ENCODE measurements at places on chromosomes 13 and 19.
A peak's percentile ranks its signal among the peaks of the same experiment; 100 is the strongest.

- no peaks in the 10 kb centered on the region for H3K36me3 ChIP-seq
Measured at GRCh38 chr19:49666120-49666444, 349 bp downstream of the BCL2L12 start.

- H3K36me3 ChIP-seq: no peaks in the 10 kb centered on the region
- peaks cover 24% of the 10 kb centered on the region for H3K4me1 ChIP-seq
- peak; percentile 47 for DNase-seq
Measured at GRCh38 chr19:558770-559439, 13.5 kb upstream of the BSG start.

- H3K27me3 ChIP-seq: peaks cover 10% of the 10 kb centered on the region
- no peak overlapping the region for H3K4me3 ChIP-seq
- H3K27ac ChIP-seq: no peak overlapping the region
- no peaks in the 10 kb centered on the region for H3K4me1 ChIP-seq
- no peaks in the 10 kb centered on the region for H3K36me3 ChIP-seq
Measured at GRCh38 chr19:15072930-15073647, 8.9 kb upstream of the OR1I1 start.

GRCh38 chr13:67123165-67123564, 107.0 kb downstream of the PCDH9 start:
- H3K4me1 ChIP-seq: no peaks in the 10 kb centered on the region
- DNase-seq: no peak
- H3K36me3 ChIP-seq: no peaks in the 10 kb centered on the region
- no peak overlapping the region for H3K4me3 ChIP-seq
- no peaks in the 10 kb centered on the region for H3K27me3 ChIP-seq
- H3K27ac ChIP-seq: no peak overlapping the region

DNA sequence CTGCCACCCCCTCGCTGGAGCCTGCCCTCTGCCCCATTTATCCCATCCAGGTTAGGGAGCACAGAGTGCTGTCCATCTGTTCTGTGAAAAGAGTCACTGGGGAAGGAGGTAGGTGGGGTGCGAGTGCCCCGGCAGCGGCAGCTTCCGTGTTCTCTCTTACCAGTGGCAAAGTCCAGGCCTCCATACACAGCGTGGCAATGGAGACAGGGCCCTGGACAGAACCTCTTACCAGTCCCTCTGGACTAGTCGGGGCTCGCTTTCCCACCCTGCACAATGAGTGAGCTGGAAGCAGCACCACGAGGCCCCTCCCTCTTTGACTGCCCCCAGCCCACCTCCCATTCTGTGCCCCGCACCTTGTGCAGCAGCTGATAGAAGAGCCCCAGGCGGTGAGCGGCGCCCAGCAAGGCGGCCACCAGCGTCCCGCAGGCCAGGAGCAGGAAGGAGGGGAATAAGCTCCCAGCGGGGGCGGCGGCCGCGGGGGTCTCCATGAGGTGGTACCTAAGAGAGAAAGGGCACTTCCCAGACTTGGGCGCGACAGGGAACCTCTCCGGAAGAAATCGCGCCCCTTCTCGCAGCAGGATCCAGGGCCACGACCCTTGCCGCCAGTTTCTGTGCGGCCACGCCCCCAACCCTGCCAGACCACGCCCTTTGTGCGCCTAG, 17.5 kb downstream of the SYDE1 start:
- H3K36me3 ChIP-seq: no peaks in the 10 kb centered on the region
- peaks cover 21% of the 10 kb centered on the region for H3K4me1 ChIP-seq
- DNase-seq: peak; percentile 76
- H3K27ac ChIP-seq: peak overlapping the region; percentile 93
- no peaks in the 10 kb centered on the region for H3K27me3 ChIP-seq
- H3K4me3 ChIP-seq: peak overlapping the region; percentile 68

DNA sequence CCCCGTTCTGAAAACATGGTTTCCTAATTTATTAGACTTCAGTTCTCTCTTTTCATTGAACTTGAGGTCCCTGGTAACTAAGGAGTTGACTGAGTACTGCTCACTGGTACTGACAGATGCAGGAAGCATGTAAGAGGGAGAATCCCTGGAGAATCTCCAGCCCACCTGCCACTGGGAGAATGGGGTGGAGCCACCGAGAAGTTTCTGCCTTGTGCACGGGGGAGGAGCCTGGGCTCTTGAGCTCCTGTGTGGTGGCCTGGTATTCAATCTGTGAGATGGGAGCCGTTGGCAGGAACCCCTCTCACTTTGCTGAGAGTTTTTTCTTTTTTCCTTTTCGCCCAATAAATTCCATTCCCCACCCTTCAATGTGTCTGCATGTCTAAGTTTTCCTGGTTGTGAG, 13.2 kb upstream of the AKAP11 start:
- H3K4me3 ChIP-seq: no peak overlapping the region
- no peaks in the 10 kb centered on the region for H3K4me1 ChIP-seq
- no peak for DNase-seq
- H3K36me3 ChIP-seq: no peaks in the 10 kb centered on the region
- H3K27me3 ChIP-seq: no peaks in the 10 kb centered on the region

- no peaks in the 10 kb centered on the region for H3K27me3 ChIP-seq
- peak overlapping the region; percentile 11 for H3K4me3 ChIP-seq
- H3K27ac ChIP-seq: peak overlapping the region; percentile 65
- no peaks in the 10 kb centered on the region for H3K36me3 ChIP-seq
- peaks cover 25% of the 10 kb centered on the region for H3K4me1 ChIP-seq
- no peak for DNase-seq
Measured at GRCh38 chr19:49128545-49129237, 9.3 kb downstream of the PPFIA3 start.

DNA sequence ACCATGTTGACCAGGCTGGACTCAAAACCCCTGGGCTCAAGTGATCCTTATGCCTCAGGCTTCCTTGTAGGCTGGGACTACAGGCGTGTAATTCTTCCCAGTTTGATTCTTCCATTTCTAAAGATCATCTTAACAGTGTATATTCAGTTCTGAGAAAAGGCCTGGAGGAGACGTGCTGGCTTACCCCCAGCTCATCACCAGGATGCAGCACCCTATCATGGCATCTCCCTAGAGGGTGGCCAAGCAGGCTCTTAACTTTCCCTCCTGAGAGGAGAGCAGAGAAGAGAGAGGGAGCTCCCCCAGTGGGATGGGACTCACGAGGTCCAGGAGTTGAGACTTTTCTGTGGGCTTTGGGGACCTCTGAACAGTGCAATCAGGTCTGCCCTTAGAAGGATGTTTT, 2.1 kb upstream of the TUBA3C start:
- no peak overlapping the region for H3K4me3 ChIP-seq
- H3K4me1 ChIP-seq: no peaks in the 10 kb centered on the region
- no peaks in the 10 kb centered on the region for H3K27me3 ChIP-seq
- H3K27ac ChIP-seq: no peak overlapping the region
- DNase-seq: no peak

- peaks cover 59% of the 10 kb centered on the region for H3K4me1 ChIP-seq
- DNase-seq: peak; percentile 50
- H3K4me3 ChIP-seq: peak overlapping the region; percentile 83
- H3K27ac ChIP-seq: peak overlapping the region; percentile 88
Measured at GRCh38 chr19:3095441-3096191, 1.5 kb downstream of the GNA11 start.

GRCh38 chr19:10654610-10655456, 687 bp downstream of the ILF3 start:
- peak; percentile 52 for DNase-seq
- H3K27me3 ChIP-seq: no peaks in the 10 kb centered on the region
- peak overlapping the region; percentile 98 for H3K4me3 ChIP-seq
- H3K36me3 ChIP-seq: no peaks in the 10 kb centered on the region

GRCh38 chr19:17292301-17293074, 10.7 kb downstream of the ABHD8 start:
- peak; percentile 85 for DNase-seq
- peak overlapping the region; percentile 44 for H3K4me3 ChIP-seq
- no peaks in the 10 kb centered on the region for H3K27me3 ChIP-seq
- peak overlapping the region; percentile 62 for H3K27ac ChIP-seq

GRCh38 chr13:23847497-23847896, 41.7 kb downstream of the MIPEP start:
- no peak overlapping the region for H3K27ac ChIP-seq
- no peaks in the 10 kb centered on the region for H3K36me3 ChIP-seq
- no peak for DNase-seq
- no peaks in the 10 kb centered on the region for H3K27me3 ChIP-seq

GRCh38 chr19:18294467-18294864, 13.0 kb upstream of the JUND start:
- no peaks in the 10 kb centered on the region for H3K27me3 ChIP-seq
- peaks cover 27% of the 10 kb centered on the region for H3K4me1 ChIP-seq
- no peaks in the 10 kb centered on the region for H3K36me3 ChIP-seq
- peak; percentile 69 for DNase-seq
- H3K27ac ChIP-seq: peak overlapping the region; percentile 99
- no peak overlapping the region for H3K4me3 ChIP-seq

GRCh38 chr19:47723581-47723940, 10.3 kb downstream of the EHD2 start:
- H3K4me3 ChIP-seq: peak overlapping the region; percentile 6
- peak overlapping the region; percentile 80 for H3K27ac ChIP-seq
- H3K4me1 ChIP-seq: peaks cover 20% of the 10 kb centered on the region
- H3K27me3 ChIP-seq: peaks cover 8% of the 10 kb centered on the region
- peak; percentile 59 for DNase-seq

- no peaks in the 10 kb centered on the region for H3K4me1 ChIP-seq
- H3K36me3 ChIP-seq: no peaks in the 10 kb centered on the region
- DNase-seq: no peak
- H3K4me3 ChIP-seq: no peak overlapping the region
- peak overlapping the region; percentile 3 for H3K27ac ChIP-seq
- no peaks in the 10 kb centered on the region for H3K27me3 ChIP-seq
Measured at GRCh38 chr19:40642757-40643305, 41.7 kb downstream of the LTBP4 start.

- DNase-seq: no peak
- H3K27ac ChIP-seq: no peak overlapping the region
- H3K4me1 ChIP-seq: no peaks in the 10 kb centered on the region
- H3K4me3 ChIP-seq: no peak overlapping the region
- no peaks in the 10 kb centered on the region for H3K36me3 ChIP-seq
Measured at GRCh38 chr13:55516610-55517009, 1624.1 kb upstream of the PRR20A start.

DNA sequence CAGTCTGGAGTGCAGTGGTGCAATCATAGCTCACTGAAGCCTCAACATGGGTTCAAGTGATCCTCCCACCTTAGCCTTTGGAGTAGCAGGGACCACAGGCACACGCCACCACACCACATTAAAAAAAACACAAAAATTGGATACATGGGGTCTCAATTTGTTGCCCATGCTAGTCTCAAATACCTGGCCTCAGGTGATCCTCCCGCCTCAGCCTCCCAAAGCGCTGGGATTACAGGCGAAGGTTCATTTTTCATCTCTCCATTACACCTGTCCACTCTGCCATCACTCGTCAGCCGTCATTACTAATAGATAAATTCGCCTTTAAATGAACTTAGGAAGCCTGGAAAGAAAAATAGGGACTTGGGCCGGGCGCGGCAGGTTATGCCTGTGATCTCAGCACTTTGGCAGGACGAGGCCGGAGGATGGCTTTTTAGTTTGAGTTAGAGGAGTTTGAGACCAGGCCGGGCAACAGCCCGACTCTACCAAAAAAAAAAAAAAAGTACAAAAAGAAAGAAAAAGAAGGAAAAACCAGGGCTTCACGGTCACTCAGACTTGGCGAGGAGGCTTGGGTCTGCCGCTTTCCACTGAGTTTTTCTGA, 685 bp upstream of the SUPT5H start:
- H3K4me1 ChIP-seq: peaks cover 20% of the 10 kb centered on the region
- peak overlapping the region; percentile 98 for H3K27ac ChIP-seq
- H3K27me3 ChIP-seq: no peaks in the 10 kb centered on the region
- H3K4me3 ChIP-seq: peak overlapping the region; percentile 92
- no peak for DNase-seq

DNA sequence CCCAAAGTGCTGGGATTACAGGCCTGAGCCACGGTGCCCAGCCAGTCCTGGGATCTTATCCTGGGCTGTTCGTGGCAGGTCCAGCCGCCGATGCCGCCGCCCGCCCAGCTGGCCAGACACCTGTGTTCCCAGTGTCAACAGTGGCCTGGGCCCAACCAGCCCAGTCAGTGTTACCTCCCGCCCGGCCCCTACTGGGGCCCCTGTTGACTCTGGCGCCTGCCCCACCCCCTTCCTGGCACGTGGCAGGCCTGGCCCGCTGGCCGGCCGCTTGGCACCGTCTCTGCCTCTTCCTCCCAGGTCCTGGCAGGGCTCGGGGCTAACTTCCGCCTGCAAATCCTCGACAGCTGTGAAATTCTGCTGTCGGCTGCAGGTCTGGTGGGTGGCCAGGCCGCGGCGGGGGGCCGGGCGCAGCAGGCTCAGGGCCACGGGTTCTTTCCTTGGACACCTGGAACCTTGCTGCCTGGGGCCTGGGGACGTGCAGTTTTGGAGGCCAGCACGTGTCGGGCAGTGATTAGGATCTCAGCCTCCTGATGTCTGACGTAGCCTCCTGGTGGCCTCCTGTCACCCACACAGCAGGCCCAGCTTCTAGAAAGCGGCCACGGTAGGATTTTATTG, 9.1 kb downstream of the ARID3A start:
- H3K4me3 ChIP-seq: no peak overlapping the region
- H3K4me1 ChIP-seq: peaks cover 22% of the 10 kb centered on the region
- DNase-seq: peak; percentile 86
- no peaks in the 10 kb centered on the region for H3K27me3 ChIP-seq
- H3K36me3 ChIP-seq: no peaks in the 10 kb centered on the region

- H3K27me3 ChIP-seq: no peaks in the 10 kb centered on the region
- DNase-seq: no peak
Measured at GRCh38 chr13:37608750-37609339, 10.3 kb upstream of the POSTN start.

- peaks cover 26% of the 10 kb centered on the region for H3K36me3 ChIP-seq
- H3K27me3 ChIP-seq: no peaks in the 10 kb centered on the region
- no peaks in the 10 kb centered on the region for H3K4me1 ChIP-seq
- no peak overlapping the region for H3K4me3 ChIP-seq
- DNase-seq: no peak
- H3K27ac ChIP-seq: no peak overlapping the region
Measured at GRCh38 chr19:24054044-24054935, 32.7 kb upstream of the ZNF254 start.

DNA sequence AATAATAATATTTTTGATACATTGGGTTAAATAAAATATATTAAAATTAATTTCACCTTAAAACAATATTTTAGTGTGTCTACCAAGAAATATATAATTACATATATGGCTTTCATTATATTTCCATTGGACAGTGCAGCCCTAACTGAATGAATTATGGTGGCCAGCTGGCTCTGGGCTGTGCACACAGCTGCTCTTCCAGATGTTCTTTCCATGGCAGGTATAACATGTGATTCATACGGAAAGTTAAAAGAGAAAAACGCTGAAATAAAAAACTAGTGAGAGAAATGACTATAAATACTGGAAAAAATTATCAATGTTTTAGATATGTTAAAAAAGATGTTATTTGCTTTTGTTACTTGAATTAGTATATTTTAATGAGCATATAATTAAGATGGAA, 216.3 kb downstream of the RGCC start:
- no peaks in the 10 kb centered on the region for H3K36me3 ChIP-seq
- H3K27ac ChIP-seq: no peak overlapping the region
- peaks cover 1% of the 10 kb centered on the region for H3K4me1 ChIP-seq
- no peak overlapping the region for H3K4me3 ChIP-seq

- H3K27me3 ChIP-seq: no peaks in the 10 kb centered on the region
- H3K36me3 ChIP-seq: no peaks in the 10 kb centered on the region
- no peak for DNase-seq
- no peak overlapping the region for H3K27ac ChIP-seq
- H3K4me1 ChIP-seq: no peaks in the 10 kb centered on the region
Measured at GRCh38 chr19:51916167-51916566, 11.1 kb upstream of the ZNF613 start.

- H3K27me3 ChIP-seq: no peaks in the 10 kb centered on the region
- peaks cover 4% of the 10 kb centered on the region for H3K4me1 ChIP-seq
- peak within 1 kb of the TSS; percentile 3 for H3K4me3 ChIP-seq
- H3K27ac ChIP-seq: peak within 1 kb of the TSS; percentile 21
- no peaks in the 10 kb centered on the region for H3K36me3 ChIP-seq
Measured at GRCh38 chr13:85799097-85799582, at the start of gene SLITRK6. Gene SLITRK6, minus strand, starts transcription at chr13:85799419. Its CDS starts 2,911 bp downstream, at chr13:85796508.

Measured in transverse colon (tissue), 4 donors.